Motor neuron (in vitro differentiated cells): ENCODE measurements at places on chromosomes 1 and 21. TPM values are rescaled to one million over a fixed set of nuclear protein-coding genes. Genes with fewer than 3 reads are reported as not detected.

Gene XCL2
- not detected in 2 replicates for total RNA-seq

Gene THEM5
- not detected in 2 replicates for total RNA-seq

Gene RNF2
- total RNA-seq: 60.4 and 64.6 TPM in 2 replicates

Gene PPT1
- total RNA-seq: 100 and 111 TPM in 2 replicates

Gene SPRR2G
- 1.0 TPM in 1 of 2 replicates, not detected in the other for total RNA-seq

Gene COL6A2
- 4.2 and 4.4 TPM in 2 replicates for total RNA-seq

Gene HES3
- not detected in 2 replicates for total RNA-seq

Gene CTSE
- not detected in 2 replicates for total RNA-seq

Gene LCE1F
- total RNA-seq: not detected in 2 replicates

Gene RGS1
- total RNA-seq: 0.50 and 0.52 TPM in 2 replicates

Gene GBP4
- 0.43 and 0.87 TPM in 2 replicates for total RNA-seq

Gene BTF3L4
- 64.2 and 65.3 TPM in 2 replicates for total RNA-seq

Gene NR5A2
- total RNA-seq: 0.15 and 0.56 TPM in 2 replicates

Gene MATN1
- total RNA-seq: 0.56 and 0.65 TPM in 2 replicates

Gene CFHR1
- not detected in 2 replicates for total RNA-seq

Gene CRNN
- total RNA-seq: 0.14 and 0.17 TPM in 2 replicates

Gene DNAJC28
- total RNA-seq: 2.2 and 2.4 TPM in 2 replicates

Gene RHD
- total RNA-seq: 0.23 and 0.46 TPM in 2 replicates

Gene ZNF124
- total RNA-seq: 149 and 152 TPM in 2 replicates

Gene LCE3D
- not detected in 2 replicates for total RNA-seq

Gene TMEM201
- total RNA-seq: 11.7 and 15.7 TPM in 2 replicates

Gene CDC7
- total RNA-seq: 5.9 and 7.9 TPM in 2 replicates

Gene TNFRSF9
- 0.30 and 0.49 TPM in 2 replicates for total RNA-seq

Gene HSPB7
- 0.45 and 1.2 TPM in 2 replicates for total RNA-seq

Gene TTLL7
- 23.1 and 32.7 TPM in 2 replicates for total RNA-seq

Gene MNDA
- not detected in 2 replicates for total RNA-seq

Gene CFHR2
- total RNA-seq: not detected in 2 replicates

Gene EBNA1BP2
- total RNA-seq: 69.9 and 78.2 TPM in 2 replicates

Gene VCAM1
- total RNA-seq: 84.0 and 86.6 TPM in 2 replicates

Gene DDR2
- 4.1 and 4.4 TPM in 2 replicates for total RNA-seq

Gene NUAK2
- 16.5 and 17.9 TPM in 2 replicates for total RNA-seq

Gene CR1L
- total RNA-seq: 0.41 TPM in 1 of 2 replicates, not detected in the other

Gene WNT4
- 1.5 and 1.9 TPM in 2 replicates for total RNA-seq

Gene FAM151A
- not detected in 2 replicates for total RNA-seq

Gene DNASE2B
- total RNA-seq: 0.38 TPM in 1 of 2 replicates, not detected in the other

Gene OR14K1
- total RNA-seq: not detected in 2 replicates

Gene ANGPTL3
- 2.5 and 4.4 TPM in 2 replicates for total RNA-seq

Gene CFAP45
- 0.27 and 0.92 TPM in 2 replicates for total RNA-seq

Gene TSPAN1
- 0.35 and 1.0 TPM in 2 replicates for total RNA-seq
